Upper lobe of right lung (tissue), 1 donor: ENCODE measurements at places on chromosomes 12 and 14. TPM values are rescaled to one million over a fixed set of nuclear protein-coding genes. Genes with fewer than 3 reads are reported as not detected.
A peak's percentile ranks its signal among the peaks of the same experiment; 100 is the strongest.

DNA sequence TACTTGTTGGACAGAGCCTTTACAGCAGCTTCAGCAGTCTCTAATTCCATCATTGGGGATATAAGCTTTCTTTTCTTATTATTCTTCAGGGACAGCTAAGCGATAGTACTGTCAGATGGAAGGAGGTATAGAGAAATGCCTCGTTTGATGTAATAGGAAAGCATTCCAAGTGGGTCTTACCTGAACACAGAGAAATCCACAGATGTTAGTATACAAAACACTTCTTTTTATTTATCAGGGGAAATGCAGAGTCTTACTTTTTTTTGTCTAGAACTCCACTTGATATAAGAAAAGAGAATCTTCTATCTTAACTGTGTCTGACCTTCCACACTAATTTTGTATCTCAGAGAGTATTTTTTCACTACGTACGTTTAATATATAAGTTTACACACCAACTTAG is 1.9 kb downstream of the SYT1 start:
- no peak overlapping the region for H3K4me3 ChIP-seq
- peaks cover 30% of the 10 kb centered on the region for H3K27me3 ChIP-seq
- H3K27ac ChIP-seq = no peak overlapping the region
- H3K4me1 ChIP-seq = peaks cover 9% of the 10 kb centered on the region
- no peaks in the 10 kb centered on the region for H3K36me3 ChIP-seq

- no peaks in the 10 kb centered on the region for H3K4me1 ChIP-seq
- H3K27me3 ChIP-seq = no peaks in the 10 kb centered on the region
- H3K27ac ChIP-seq = no peak overlapping the region
- DNase-seq = no peak
Measured at GRCh38 chr14:87059060-87059839, 933.7 kb downstream of the GALC start.

The KRT2 gene
- not detected for total RNA-seq

DNA sequence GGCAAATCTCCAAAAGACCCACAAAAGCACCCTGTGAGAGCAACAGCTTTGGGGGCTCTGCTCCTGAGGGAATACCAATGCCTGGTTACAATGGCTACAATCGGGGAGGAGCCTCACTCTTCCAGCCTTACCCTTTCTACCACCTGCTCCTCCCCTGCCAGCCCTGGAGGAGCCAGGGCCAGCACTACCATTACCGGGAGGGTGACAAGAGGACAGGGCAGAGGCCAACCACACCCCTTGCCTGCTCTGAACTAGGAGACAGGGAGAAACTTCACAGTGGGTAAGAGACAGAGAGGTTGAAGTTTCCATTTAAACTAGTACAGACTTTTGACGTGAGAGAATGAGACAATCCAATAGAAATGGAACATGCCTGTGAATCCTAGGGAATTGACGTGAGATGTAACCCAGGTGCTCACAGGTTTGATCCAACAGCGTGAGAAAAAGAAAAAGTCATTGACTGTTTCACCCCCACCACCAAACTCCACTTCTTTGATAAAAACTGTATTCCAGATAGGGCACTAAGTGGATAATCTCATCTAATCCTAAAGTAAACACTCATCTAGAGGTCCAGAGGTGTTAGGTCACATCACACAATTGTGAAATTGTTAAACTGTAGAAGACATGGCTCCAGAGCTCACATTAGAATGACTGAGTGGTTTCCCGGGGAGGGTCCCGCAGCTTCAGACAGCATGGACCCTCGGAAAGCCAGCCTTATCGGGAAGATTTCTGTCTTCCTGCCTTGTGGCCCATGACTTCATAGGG is 8.4 kb upstream of the TC2N start:
- no peaks in the 10 kb centered on the region for H3K27me3 ChIP-seq
- peaks cover 34% of the 10 kb centered on the region for H3K4me1 ChIP-seq
- DNase-seq = no peak
- H3K4me3 ChIP-seq = no peak overlapping the region

The DACT1 gene
- 5.2 TPM for total RNA-seq

GRCh38 chr14:51844081-51844881 is 16.1 kb upstream of the GNG2 start:
- H3K36me3 ChIP-seq = no peaks in the 10 kb centered on the region
- H3K27me3 ChIP-seq = no peaks in the 10 kb centered on the region
- DNase-seq = no peak
- H3K27ac ChIP-seq = no peak overlapping the region
- peaks cover 3% of the 10 kb centered on the region for H3K4me1 ChIP-seq
- no peak overlapping the region for H3K4me3 ChIP-seq

- no peak overlapping the region for H3K4me3 ChIP-seq
- H3K27me3 ChIP-seq = no peaks in the 10 kb centered on the region
- H3K27ac ChIP-seq = no peak overlapping the region
- H3K4me1 ChIP-seq = no peaks in the 10 kb centered on the region
Measured at GRCh38 chr12:79127271-79127751, 262.7 kb downstream of the SYT1 start.

The E2F7 gene
- 0.29 TPM for total RNA-seq

- no peak overlapping the region for H3K27ac ChIP-seq
- H3K4me1 ChIP-seq = peaks cover 3% of the 10 kb centered on the region
- peak; percentile 87 for DNase-seq
- H3K27me3 ChIP-seq = peaks cover 14% of the 10 kb centered on the region
- H3K4me3 ChIP-seq = no peak overlapping the region
Measured at GRCh38 chr14:100708425-100709288, 18.0 kb upstream of the DLK1 start.

The LYZ gene
- 1,056 TPM for total RNA-seq
